ENCODE measurements at places on chromosomes 7 and 10.

GRCh38 chr10:121062115-121062514 is 211.0 kb downstream of the WDR11 start:
- no peak for DNase-seq

- DNase-seq: no peak
These were observed 23.2 kb downstream of the PILRA start for GRCh38 chr7:100396421-100396982.

DNA sequence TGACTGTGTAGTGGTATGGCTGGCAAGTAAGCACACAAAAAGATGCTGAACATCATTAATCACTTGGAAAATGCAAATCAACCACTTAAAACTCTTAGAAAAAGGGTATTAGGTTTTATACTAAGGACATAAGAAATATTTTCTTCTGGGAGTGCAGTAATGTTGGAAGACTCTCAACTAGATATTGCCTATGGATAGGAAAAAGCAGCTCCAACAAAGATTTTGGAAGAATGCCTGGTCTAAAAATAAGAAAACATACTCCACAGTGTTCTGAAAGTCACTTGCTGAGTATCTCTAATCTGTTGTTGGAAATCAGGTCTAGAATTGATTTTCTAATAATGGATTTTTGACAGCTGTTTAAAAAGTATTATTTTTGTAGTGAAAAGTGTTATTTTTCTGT is 50.8 kb upstream of the PHYHIPL start:
- DNase-seq: no peak

DNA sequence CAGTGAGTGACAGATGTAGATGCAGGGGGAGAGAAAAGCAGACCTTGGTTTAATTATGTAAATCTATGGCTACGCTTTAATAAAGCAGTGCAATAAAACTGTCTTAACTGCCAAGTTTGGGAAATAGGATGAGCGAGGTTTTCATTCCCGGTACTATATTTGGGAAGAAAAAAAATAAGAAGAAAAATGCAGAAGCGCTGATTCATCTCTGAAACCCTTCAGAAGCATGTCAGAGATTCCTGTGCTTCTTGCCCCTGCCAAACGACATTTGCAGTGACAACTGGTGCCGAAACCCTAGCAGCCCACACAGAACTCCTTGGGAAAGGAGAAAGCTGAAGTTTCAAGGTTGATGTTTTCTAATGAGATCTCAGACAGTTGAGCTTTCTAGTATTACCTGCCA is 380.7 kb downstream of the REEP3 start:
- no peak for DNase-seq

DNA sequence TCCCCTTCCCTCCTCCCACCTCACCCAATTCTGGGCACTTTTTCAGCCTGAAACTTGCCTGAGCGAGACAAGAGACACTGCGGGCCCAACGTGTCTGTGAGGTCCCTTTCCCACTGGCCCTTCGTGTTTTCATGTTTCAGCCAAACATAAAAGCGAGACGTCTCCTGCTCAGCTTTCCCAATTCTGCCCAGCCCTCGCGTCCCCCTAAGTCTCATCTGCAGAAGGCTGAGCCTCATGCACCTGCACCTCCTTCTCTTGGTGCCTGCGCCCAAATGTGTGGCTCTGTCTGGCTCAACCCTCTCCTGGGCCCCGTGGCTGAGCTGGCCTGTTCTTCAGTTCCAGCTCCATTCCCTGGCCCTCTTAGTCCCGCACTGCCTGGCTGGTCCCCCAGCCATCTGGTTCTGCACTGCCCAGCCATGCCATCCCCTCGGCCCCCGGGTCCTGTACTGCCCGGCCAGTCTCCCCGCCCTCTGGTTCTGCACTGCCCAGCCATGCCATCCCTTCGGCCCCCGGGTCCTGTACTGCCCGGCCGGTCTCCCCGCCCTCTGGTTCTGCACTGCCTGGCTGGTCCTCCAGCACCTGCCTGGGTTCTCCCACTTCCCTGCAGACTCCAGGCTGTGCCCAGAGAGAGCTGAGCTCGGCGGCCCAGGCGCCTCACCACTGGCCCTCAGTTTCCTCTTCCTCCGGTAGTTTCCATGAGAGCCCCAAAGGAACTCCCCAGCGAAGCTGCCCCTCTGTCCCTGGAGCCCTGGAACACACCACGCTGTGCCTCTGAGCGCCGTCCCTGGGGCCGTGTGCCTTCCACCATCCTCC is 224.1 kb downstream of the DNAJB6 start:
- DNase-seq: no peak

- DNase-seq: no peak
These were observed 111.5 kb downstream of the PLCE1 start for GRCh38 chr10:94105226-94105625.

- DNase-seq: no peak
These were observed 615.8 kb downstream of the CCSER2 start for GRCh38 chr10:84944187-84944586.

GRCh38 chr10:109454691-109455090 is 468.6 kb downstream of the XPNPEP1 start:
- DNase-seq: no peak

- no peak for DNase-seq
These were observed 211.3 kb downstream of the MBL2 start for GRCh38 chr10:52561322-52561721.

- no peak for DNase-seq
These were observed 7.1 kb downstream of the FGF8 start for GRCh38 chr10:101768791-101769170.

DNA sequence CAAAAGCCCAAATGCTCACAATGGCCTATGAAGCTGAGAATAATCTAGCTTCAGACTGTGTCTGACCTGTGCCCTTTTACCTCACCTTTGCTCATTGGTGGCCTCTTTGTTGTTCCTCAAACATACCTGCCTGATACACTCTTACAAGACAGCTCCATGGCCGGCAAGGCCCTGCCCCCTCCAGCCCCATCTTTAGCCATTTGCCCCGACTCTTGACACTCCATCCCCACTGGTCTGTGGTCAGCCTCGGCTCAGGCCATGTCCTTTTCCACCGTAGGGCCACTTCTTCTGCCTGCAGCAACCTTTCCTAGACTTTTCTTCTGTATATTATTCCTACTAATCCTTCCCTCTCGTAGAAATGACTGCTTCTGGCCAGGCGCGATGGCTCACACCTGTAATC is 265.2 kb downstream of the RPS24 start:
- no peak for DNase-seq

DNA sequence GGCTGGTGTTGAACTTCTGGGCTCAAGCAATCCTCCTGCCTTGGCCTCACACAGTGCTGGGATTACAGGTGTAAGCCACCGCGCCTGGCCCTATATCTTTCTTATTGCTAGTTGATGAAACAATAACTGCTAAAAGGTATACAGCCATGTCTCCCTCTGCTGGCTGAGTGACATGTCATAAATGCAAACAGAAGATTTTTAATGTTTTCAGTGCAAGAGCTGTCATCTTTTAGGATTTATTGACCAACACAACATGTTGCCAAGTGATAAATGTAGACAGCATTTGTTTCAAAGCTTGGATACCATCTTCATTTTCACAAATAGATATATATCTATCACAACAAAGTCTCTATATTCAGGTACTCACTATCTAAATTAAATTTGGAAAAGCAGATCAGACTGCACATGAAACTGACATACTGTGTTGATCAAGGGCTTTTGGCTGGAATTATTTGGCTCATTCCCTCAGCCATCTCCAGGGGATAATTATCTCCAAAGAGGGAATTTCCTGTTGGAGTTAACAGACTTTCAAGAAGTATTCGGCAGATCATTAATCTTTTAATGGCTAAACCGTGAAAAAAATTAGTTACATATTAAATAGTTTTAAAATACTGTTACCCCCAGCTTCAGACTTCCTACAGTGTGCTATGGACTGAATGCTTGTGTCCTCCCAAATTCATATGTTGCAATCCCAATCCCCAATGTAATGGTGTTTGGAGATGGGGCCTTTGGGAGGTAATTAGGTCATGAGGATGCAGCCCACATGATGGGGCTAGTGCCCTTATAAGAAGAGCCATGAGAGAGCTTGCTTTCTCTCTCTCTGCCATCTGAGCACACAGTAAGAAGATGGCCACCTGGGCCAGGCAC is 41.3 kb upstream of the SRPK2 start:
- DNase-seq: peak; percentile 12

- DNase-seq: no peak
These were observed 405.5 kb upstream of the SHH start for GRCh38 chr7:156217803-156218202.

- DNase-seq: no peak
These were observed 420.4 kb upstream of the SEMA3A start for GRCh38 chr7:84614821-84615501.

GRCh38 chr10:101228966-101229265 is 347 bp downstream of the LBX1 start:
- no peak for DNase-seq

- no peak for DNase-seq
These were observed 675 bp upstream of the FRAT2 start for GRCh38 chr10:97335188-97335619.

DNA sequence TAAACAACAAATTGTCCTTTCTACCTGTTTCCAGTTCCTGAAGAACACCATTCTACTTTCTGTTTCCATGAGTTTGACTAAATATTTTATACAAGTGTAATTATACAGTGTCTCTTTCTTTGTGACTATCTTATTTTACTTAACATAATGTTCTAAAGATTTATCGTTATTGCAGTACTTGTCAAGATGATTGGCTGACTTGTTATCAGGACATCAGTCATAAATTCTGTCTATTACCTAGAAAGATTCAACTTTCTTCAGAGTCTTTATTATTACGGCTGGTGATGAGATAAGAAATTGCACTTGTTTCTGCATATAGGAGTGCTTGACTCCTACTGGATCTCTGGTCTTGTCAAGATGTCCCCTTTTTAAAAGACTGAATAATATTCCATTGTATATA is 93.9 kb upstream of the ZNF92 start:
- no peak for DNase-seq

DNA sequence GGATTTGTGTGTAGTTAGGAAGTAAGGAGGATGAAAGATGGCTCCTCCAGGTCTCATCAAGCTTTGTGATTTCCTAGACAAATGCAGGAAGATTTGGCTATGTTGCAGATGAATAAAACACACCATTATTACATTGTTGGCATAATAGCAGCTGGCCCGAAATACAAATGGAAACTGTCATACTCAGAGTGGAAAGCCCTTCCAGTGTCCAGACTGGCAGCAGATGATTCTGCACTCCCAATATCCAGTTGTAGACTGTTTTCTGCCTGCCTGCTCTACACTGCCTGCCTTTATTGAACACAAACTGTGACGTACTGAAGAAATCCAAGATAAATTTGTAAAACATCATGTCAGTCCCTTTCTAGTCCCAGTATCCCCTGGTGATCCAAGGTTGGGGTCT is 99.7 kb upstream of the FZD1 start:
- DNase-seq: no peak

- no peak for DNase-seq
These were observed 5.7 kb downstream of the ARPC1B start for GRCh38 chr7:99380032-99380822.

DNA sequence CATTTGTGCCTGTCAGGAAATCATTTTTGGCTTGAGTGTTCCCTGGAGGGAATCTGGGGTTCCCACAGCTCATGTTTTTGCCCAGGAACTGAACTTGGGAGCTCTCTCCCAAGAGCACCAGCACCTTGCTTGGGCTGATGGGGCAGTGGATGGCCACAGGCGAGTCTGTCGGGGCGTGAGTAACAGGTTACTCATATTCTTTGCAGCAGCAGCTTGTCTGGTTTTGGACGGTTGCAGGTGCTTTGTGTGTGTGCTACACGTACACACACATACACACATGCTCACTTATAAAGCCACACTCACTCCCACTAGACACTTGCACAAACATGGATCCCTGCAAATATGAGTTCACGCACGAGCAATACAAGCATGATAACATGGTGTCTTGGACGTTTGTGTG is 2.9 kb upstream of the PALD1 start:
- DNase-seq: no peak

- no peak for DNase-seq
These were observed 2.2 kb upstream of the ADGRA1 start for GRCh38 chr10:133085251-133086125.

DNA sequence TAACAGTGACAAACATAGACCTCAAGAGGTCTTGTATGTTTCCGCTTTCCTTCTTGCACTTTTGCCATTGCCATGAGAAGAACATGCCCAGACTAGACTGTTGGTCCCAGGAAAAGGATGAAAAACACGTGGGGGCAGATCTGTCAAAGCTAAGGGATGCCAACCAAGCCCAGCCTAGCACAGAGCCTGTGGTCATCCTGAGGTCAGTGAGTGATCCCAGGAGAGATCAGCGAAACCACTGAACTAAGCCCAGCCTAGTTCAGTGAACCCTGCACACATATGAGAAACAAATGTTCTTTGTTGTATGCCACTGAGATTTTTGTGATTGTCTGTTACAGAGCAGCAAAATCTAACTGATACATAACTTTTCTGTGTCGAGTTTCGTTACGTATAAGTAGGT is 718.8 kb downstream of the MAGI2 start:
- DNase-seq: no peak

DNA sequence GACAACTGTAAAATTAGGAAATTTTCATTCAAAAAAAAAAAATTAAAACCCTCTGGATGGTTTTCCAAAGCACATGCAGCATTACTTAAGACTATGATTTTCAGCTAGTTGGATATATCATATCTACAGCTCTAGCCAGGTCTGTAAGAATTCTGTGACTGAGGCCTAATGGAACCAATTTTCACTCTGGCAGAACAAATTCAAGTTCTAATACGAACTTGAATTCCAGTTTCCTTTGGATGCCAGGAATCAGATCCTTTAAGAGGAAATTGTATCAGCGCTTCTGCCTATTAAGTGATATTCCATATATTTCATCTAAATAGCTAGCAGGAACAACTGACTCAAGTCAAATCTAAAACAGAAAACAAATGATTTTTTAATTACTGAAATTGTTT is 34.8 kb downstream of the SKIDA1 start:
- DNase-seq: no peak

DNA sequence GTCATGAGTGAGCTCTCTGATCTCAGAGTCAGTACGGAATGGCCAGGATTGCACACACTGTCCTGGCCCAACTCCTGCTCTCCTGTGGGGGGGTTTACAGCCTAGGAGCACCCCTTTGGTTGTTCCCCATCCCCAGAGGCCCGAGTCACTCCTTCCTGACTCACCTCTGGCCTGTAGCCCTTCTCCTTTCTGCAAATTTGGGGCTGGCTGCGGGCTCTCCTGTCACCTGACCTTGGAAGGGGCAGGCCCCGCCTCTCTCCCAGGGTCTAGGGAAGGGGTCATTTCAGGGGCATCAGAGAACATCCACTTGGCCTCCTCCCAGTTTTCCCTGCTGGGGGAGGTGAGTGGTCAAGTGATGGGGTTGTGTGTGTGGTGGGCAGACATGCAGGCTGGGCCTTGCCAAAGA is 1.7 kb downstream of the NYAP1 start:
- DNase-seq: no peak

DNA sequence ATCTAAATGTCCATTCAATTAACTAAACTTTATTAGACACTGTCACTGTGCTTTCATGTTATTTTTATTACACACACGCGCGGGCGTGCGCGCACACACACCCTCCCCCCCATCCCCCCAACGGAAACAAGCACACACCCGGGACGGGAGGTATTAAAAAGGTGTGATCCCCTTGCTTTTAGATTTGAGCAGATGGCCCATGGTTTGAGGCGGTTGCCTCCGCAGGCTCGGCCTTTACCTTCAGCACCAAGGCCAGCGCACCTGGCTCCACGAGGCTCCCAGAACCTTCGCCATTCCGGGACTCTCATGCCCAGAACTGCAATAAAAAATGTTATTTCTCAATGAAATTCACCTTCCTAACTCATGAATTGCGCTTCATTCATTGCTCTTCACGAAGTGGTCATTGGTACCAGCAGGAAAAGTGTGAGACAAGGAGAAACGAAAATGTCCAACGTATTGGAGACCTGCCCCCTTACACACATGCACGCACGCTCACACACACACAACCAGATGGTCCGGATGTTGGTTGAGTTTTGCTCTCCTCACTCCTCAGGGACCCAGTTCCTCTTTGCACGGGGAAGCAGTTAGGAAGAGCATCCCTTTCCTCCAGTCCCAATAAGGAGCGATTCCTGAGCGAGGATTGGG is 20.8 kb upstream of the PTF1A start:
- DNase-seq: no peak

Data from stimulated activated CD8-positive, alpha-beta memory T cell treated with anti-CD3 and anti-CD28 coated beads, Interleukin-7, amount 100 ng/mL, for 1 hour (primary cell).